ENCODE measurements at places on chromosomes 7 and 10. TPM values are rescaled to one million over a fixed set of nuclear protein-coding genes. Genes with fewer than 3 reads are reported as not detected.

CALML3 gene
- 0.25 TPM for total RNA-seq

DNA sequence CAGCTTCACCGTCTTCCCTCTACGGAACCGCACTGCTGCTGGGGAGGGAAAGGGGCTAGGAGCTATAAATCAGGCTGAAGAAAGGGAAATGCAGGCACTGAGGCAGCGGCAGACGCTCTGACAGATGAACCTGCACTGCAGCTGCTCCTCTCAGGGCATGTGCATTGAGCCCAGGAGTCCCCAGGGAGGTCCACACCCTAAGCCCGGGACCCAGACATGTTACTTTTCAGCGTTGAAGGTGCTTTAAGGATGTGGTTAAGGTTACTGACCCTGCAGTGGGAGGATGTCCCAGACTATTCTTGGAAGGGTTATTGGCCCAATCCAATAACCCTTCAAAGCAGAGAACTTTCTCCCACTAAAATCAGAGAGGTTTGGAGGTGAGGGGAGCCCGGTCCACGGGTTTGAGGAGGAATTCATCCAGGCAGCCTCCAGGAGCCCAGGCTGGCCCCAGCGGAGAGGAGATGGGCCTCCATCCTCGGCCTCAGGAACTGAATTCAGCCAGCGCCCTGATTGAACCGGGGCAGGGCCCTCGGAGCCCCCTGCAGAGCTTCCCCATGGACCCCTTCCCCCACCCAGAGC, 75.4 kb downstream of the ADARB2 start:
- no peak overlapping the region for H3K27ac ChIP-seq
- H3K4me1 ChIP-seq: no peaks in the 10 kb centered on the region
- H3K36me3 ChIP-seq: no peaks in the 10 kb centered on the region
- H3K4me3 ChIP-seq: no peak overlapping the region

DNA sequence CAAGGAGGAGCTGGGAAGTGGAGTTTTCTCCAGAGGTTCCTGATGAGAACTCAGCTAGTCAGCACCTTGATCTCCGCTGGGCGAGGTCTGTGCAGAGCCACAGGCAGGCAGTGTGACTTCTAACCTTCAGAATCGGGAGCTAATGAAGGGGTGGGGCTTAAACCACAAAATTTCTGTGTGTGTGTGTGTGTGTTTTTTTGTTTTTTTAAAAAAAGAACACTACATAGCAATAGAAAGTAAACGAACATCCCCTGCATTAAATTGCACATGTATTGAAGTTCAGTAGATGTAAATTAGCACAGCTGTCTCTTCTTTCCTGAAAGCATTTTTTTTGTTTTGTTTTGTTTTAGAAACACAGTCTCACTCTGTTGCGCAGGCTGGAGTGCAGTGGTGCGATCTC, 46.2 kb downstream of the RBM17 start:
- no peaks in the 10 kb centered on the region for H3K36me3 ChIP-seq
- no peak overlapping the region for H3K27ac ChIP-seq
- H3K4me1 ChIP-seq: peaks cover 8% of the 10 kb centered on the region
- DNase-seq: no peak
- no peak overlapping the region for H3K4me3 ChIP-seq

- no peak for DNase-seq
- peak overlapping the region; percentile 91 for H3K4me3 ChIP-seq
- no peaks in the 10 kb centered on the region for H3K27me3 ChIP-seq
Measured at GRCh38 chr7:135210888-135211178, 493 bp downstream of the WDR91 start.

GRCh38 chr10:47412869-47413268, 28.8 kb upstream of the ZNF488 start:
- no peaks in the 10 kb centered on the region for H3K27me3 ChIP-seq
- H3K4me1 ChIP-seq: peaks cover 6% of the 10 kb centered on the region
- no peak overlapping the region for H3K4me3 ChIP-seq
- no peak for DNase-seq

DNA sequence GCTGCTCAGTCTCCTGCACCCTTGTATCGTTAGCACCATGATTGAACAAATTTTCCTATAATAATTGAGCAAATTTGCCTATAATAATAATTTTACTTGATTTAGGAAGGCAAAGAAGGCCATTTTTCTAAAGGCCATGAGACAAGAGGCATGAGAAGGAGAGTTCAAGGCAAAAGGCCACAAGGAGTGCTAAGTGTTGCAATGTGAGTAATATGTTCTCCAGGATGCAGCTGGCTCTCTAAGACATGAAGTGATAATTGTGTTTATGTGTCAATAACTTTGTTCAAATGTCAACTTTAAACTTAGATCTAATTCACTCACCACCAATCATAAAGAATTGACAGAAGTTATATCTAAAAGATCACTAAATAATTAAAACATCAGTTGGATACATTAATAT, 53.8 kb downstream of the SGCE start:
- H3K36me3 ChIP-seq: peaks cover 14% of the 10 kb centered on the region
- peaks cover 4% of the 10 kb centered on the region for H3K4me1 ChIP-seq
- H3K4me3 ChIP-seq: no peak overlapping the region
- H3K27ac ChIP-seq: no peak overlapping the region
- DNase-seq: no peak

FAM25C gene
- total RNA-seq: not detected

ADAM22 gene
- not detected for total RNA-seq
